ENCODE measurements at places on chromosomes 6 and 20. TPM values are rescaled to one million over a fixed set of nuclear protein-coding genes. Genes with fewer than 3 reads are reported as not detected.

Gene CNR1
- not detected for total RNA-seq

Gene SLC22A1
- not detected for total RNA-seq

Gene RBPJL
- not detected for total RNA-seq

- H3K36me3 ChIP-seq = no peaks in the 10 kb centered on the region
- H3K27me3 ChIP-seq = no peaks in the 10 kb centered on the region
- DNase-seq = no peak
- no peak overlapping the region for H3K4me3 ChIP-seq
- peaks cover 10% of the 10 kb centered on the region for H3K4me1 ChIP-seq
Observed at GRCh38 chr6:75024828-75025227, 181.0 kb downstream of the COL12A1 start.

- H3K27ac ChIP-seq = no peak overlapping the region
- H3K36me3 ChIP-seq = no peaks in the 10 kb centered on the region
- no peak overlapping the region for H3K4me3 ChIP-seq
- no peaks in the 10 kb centered on the region for H3K4me1 ChIP-seq
- H3K27me3 ChIP-seq = no peaks in the 10 kb centered on the region
Observed at GRCh38 chr6:103002282-103002681, 1608.8 kb downstream of the GRIK2 start.

GRCh38 chr6:10511477-10511876, 9.7 kb upstream of the GCNT2 start:
- no peak overlapping the region for H3K27ac ChIP-seq
- H3K4me1 ChIP-seq = no peaks in the 10 kb centered on the region
- H3K36me3 ChIP-seq = no peaks in the 10 kb centered on the region
- H3K27me3 ChIP-seq = no peaks in the 10 kb centered on the region

Gene MCCD1
- total RNA-seq = not detected

GRCh38 chr6:5174244-5174643, 86.5 kb downstream of the LYRM4 start:
- H3K4me3 ChIP-seq = no peak overlapping the region
- no peak for DNase-seq
- H3K36me3 ChIP-seq = no peaks in the 10 kb centered on the region
- no peak overlapping the region for H3K27ac ChIP-seq
- no peaks in the 10 kb centered on the region for H3K4me1 ChIP-seq
- H3K27me3 ChIP-seq = no peaks in the 10 kb centered on the region

Gene CDC40
- 21.1 TPM for total RNA-seq

GRCh38 chr20:46920114-46920513, 25.5 kb downstream of the EYA2 start:
- H3K4me1 ChIP-seq = no peaks in the 10 kb centered on the region
- no peak for DNase-seq
- no peaks in the 10 kb centered on the region for H3K36me3 ChIP-seq
- H3K4me3 ChIP-seq = no peak overlapping the region

DNA sequence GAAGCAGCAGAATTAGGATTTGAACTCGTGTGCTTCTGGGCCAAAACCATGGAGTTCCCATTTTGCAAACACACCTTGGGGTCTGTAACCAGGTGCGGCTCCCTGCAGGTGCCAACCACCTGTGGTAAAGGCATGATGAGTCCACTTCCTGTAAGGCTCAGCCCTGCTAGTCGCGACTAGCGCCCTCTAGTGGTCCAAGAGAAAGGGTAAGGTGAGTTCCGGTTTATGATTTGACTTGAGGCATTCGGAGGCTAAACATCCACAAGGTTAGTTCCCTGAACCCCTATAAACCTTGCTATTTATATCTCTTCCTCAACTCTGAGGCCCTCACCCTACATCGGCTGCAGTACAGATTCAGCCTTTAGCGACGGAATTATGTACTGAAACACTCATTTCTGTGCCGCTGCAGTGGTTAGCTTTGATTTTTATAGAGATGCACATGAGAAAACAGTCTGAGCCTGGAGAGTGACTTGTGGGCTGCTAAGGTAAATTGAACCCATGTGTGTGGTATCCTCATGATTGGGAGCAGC, 173.4 kb downstream of the PLCB1 start:
- H3K4me1 ChIP-seq = no peaks in the 10 kb centered on the region
- H3K27me3 ChIP-seq = no peaks in the 10 kb centered on the region
- H3K4me3 ChIP-seq = no peak overlapping the region
- H3K36me3 ChIP-seq = no peaks in the 10 kb centered on the region
- peak; percentile 50 for DNase-seq

Gene TPD52L1
- total RNA-seq = 5.1 TPM

Gene SSTR4
- total RNA-seq = not detected

DNA sequence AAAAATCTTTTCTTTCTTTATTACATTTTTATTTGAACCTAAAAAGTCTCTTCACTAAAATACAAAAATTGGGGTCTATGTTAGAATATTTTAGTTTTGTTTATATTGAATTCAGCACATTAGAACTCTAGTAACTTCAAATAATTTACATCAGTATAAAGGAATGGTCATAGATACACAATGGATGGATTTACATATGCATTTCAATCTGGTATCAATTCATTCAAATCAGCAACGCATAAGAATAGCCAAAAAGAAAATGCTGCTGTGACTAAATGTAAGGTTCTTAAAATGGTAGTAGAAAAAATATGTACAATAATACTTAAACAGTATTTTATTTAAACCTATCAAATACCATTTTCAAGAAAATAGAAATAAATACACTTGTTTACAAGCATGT, 47.6 kb upstream of the MANEA start:
- no peak overlapping the region for H3K27ac ChIP-seq
- H3K4me1 ChIP-seq = no peaks in the 10 kb centered on the region
- no peak for DNase-seq
- no peak overlapping the region for H3K4me3 ChIP-seq
- no peaks in the 10 kb centered on the region for H3K27me3 ChIP-seq

DNA sequence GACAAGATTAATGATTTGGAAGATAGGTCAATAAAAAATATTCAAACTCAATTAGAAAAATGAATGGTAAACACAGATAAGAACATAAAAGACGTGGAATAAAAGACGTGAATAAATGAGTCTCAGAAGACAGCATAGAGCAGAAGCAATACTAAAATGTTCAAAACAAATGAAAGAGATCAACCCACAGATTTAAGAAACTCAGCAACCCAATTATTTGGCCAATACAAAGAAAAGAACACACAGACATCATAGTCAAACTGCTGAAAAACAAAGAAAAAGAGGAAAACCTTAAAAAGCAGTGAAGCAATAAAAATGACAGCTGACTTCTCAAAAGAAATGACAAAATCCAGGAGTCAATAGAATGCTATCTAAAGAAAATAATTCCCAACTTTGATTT, 14.9 kb downstream of the TTI1 start:
- H3K27ac ChIP-seq = no peak overlapping the region
- no peaks in the 10 kb centered on the region for H3K4me1 ChIP-seq
- peaks cover 23% of the 10 kb centered on the region for H3K36me3 ChIP-seq
- DNase-seq = no peak
- no peak overlapping the region for H3K4me3 ChIP-seq
